ENCODE measurements at places on chromosomes 3 and 15.

- no peak for DNase-seq
Observed at GRCh38 chr3:126200534-126200933, 20.1 kb upstream of the ALDH1L1 start.

GRCh38 chr15:77181305-77182074 is 110.6 kb upstream of the TSPAN3 start:
- DNase-seq, result no peak

DNA sequence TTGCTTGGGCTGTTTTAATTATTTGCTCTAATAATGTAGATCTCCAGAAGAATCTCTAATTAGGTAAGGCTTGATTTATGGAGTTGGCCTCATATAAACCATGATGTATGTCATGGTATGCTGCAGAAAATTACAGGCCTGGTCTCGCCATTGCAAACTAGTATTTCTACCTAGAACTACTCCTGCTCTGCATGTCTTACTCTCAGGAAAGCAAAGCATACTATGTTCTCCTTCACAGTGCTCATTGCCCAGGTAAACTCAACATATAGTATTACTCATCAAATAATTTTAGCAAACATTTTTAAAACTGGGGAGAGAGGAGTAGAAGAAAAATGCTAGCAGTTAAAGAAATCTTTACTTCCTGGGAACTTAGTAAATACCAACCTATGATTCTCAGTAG is 90.7 kb downstream of the FILIP1L start:
- no peak for DNase-seq

GRCh38 chr3:116083683-116084082 is 361.6 kb downstream of the LSAMP start:
- DNase-seq, result no peak

- DNase-seq, result no peak
Observed at GRCh38 chr3:69787436-69788168, 48.3 kb downstream of the MITF start.

DNA sequence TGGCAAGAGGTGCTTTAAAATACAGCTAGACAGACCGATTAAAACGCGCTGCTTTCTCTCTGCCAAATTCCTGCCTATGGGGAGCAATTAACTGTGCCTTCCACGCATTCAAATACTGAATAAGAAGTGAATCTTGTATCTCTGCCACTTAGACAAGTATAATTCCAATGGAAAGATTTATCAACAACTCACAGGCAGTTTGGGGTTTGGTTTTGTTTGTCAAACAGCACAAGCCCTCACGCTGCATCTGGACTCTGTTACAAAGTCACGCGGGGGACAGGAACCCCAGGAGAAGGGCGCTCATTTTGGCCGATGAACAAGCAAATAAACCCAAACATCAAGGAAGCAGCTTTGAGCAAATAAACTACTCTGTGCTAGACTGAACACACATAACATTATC is 61.8 kb upstream of the TMCO5A start:
- no peak for DNase-seq

Measured in upper lobe of right lung (tissue), 1 donor.